Hepatic stellate cell (primary cell): ENCODE measurements at places on chromosomes 3 and 15.
A peak's percentile ranks its signal among the peaks of the same experiment; 100 is the strongest.

- no peak for DNase-seq
Measured at GRCh38 chr3:87997298-87997697, 61.5 kb downstream of the CGGBP1 start.

- peak; percentile 7 for DNase-seq
Measured at GRCh38 chr3:98561727-98562521, 30.1 kb downstream of the GPR15 start.

DNA sequence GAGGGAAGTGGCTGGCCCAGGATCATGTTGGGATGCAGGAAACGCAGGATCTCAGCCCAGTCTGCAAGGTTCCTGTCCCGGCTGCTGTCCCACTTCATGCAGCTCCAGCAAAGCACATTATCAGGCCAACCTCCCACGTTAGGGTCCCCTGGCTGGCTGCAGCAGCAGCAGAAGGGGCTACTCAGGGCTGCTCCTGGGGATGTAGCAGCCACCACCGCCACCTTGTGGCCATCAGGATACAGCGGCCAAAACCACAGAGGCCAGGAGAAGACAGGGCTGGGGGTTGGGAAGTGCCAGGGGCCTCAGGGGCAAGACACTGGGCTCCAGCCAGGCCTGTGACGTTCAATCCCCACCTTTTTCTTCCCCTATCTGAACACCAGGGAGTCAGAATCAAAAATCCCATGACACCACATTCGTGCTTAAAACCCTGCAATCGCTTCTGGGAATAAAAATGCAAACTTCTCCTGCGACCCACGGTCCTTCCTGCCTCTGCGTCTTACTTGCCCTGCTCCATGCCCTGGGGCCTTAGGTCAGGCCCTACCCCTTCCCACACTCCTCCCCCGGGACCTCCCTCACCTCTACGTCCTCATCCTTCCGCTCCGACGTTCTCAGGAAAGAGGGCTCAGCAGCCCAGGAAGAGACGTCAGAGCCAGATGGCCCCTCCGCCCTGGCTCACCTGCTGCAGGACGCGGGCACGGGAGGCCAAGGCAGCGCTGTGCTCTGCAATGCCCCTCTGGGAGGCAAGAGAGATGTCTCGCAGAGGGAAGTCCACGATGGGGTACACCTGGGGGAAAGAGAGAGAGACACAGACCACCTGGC is 21.5 kb downstream of the SSUH2 start:
- DNase-seq: peak; percentile 89

DNA sequence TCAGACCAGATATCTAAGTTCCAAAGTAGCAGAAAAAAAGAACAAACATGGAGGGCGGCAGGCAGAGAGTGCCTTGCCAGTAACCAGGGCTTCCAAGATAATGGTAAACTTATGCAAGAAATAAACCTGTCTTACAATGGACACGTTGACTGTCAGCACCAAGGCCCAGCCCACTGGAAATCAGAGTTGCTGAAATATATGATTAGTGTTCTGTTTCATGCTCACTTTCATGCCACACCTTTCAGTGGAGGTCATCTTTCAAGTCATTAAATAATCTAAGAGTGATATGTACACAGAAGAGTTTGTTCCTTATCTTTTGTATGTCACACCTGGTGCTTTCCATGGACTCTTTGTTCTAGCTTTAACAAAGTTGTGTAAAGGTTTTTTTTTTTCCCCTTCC is 358.1 kb downstream of the MECOM start:
- no peak for DNase-seq

DNA sequence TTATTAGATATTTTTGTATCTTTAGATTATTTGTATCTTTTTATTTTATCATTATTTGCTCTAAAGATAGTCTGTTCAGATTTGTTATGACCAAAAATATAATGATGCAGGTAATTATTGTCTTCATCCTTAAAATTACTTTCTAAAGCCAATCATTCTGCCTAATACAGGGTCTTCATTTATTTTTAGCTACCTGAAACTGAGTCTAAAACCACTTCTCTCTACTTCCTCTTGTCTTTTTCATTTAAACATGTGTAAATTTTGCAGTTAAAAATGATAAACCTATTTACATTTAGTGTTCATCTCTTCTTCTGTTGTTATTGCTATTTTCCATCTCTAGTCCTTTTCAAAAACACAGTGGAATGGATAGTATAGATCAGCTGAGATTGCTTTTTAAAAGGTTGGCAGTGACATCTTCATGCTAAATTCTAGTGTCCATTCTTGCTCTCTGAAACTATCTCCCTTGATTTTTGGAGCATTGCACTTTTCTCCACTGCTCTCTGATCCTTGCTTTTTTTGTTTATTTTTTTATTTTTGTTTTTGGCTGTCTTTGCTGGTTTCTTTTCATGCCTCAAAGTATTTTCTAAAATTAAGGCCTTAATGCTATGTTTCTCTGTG is 91.8 kb downstream of the UBE2E2 start:
- no peak for DNase-seq

- peak; percentile 68 for DNase-seq
Measured at GRCh38 chr3:49173792-49174170, 2.4 kb downstream of the KLHDC8B start.

DNA sequence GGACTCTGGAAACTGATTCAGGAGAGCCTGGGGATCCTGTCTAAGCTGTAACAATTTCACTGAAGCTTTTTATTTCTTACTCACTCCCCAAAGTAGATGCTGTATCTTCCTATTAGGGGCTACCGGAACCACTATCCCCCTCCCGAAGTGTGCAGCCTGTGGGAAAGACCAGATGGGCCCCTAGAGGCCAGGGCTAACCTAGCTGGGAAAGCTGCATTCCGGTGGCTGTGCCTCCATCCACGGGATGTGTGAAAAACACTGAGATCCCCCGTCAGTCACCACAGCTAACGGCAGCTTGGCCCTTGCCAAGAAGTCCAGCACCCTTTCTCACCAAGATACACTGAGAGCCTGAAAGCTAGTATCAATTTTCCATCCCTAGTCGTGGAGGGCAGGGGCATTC is 3.1 kb downstream of the SSUH2 start:
- no peak for DNase-seq
